Hematopoietic multipotent progenitor cell (in vitro differentiated cells): ENCODE measurements at places on chromosomes 6 and 20. TPM values are rescaled to one million over a fixed set of nuclear protein-coding genes. Genes with fewer than 3 reads are reported as not detected.

DNA sequence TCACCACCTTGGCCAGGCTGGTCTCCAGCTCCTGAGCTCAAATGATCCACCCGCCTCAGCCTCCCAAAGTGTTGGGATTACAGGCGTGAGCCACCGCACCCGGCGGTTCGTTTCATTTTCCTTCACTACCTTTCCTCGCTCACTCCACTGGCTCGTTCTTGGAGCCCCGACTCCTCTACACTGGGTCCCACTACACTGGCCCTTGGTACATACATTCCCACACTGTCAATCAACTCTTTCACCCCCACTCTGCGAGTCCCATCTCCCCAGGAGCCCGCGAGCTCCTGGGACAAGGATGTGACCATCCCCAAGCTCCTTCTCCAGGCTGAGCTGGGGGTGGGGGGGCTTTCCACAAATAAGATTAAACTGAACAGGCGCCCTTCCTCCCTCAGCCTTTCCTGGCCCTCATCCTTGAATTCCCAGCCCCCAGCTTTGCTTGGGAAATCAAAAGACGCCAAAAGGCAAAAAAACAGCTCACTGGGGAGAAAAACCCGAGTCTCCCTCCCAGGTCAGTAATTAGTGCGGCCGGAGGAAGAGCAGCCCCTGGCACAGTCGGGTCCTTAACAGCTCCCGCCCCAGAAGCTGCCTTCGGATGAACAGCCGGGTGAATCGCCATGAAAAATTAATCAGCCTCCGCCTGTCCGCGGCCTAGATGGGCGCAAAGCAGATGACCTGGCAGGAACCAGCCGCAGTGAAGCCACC, 42.8 kb upstream of the LY86 start:
- no peak for DNase-seq

DNA sequence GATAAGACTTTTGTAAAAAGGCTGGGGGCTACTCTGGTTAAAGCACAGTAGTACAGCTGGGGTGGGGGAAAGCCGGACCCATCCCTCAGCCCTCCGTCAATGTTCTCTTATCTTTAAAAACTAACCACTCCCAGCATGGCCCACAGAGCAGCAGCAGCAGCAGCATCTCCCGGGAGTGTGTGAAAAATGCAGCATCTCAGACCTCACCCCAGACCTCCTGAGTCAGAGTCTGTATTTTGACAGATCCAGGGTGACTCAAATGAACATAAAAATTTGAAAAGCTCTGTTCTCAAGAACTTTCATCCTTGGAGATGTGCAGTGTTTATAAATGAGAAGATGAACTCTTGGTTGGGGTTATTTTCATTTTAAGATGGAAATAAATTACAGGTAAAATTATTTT, 277.7 kb upstream of the ECI2 start:
- DNase-seq: no peak

GRCh38 chr20:37777012-37777950, 83.5 kb downstream of the CTNNBL1 start:
- DNase-seq: no peak

PRDM1 gene
- 0.27 TPM for total RNA-seq

MATN4 gene
- total RNA-seq: under 0.01 TPM

DNA sequence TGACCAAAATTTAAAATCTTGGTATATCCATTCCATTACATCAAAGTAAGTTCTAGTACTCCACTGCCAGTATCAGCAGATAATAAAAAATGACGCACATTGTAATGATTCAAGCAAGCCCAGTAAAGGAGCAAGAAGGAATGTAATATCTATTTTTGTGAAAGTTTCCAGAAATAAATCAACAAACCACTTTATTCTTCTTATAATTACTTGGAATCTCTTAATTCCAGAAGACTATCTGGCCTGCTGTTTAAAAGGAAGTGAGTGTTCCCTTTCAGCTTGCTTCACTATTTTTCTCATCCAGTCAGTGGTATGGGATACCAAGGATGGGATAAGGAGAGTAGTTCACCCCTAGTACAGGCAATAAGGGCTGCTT, 42.2 kb upstream of the DSE start:
- DNase-seq: no peak

DNA sequence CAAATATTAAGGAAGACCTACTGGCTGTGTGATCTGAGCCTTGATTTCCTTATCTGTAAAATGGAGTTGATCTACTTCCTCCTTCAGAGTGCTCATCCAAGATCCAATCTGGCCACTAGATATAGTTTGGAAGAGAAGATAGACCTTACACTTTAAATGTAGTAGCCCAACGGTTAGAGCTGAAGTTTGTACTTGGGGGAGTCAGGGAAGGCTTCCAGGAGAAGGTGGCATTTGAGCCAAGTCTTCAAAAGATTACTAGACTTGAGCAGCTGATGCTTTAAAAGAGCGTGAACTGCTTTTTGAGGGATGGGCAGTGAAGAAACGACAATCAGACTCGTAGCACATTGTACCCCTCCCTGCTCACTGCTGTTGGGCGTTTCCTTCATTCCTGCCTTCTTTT, 3.6 kb downstream of the LBP start:
- no peak for DNase-seq

- DNase-seq: no peak
Observed at GRCh38 chr6:141726248-141726647, 406.5 kb upstream of the GJE1 start.
